ENCODE measurements at places on chromosomes 5 and 9.

- DNase-seq, result peak; percentile 68
These were observed at the start of gene TOMM5 for GRCh38 chr9:37592108-37592951. Gene TOMM5, minus strand, starts transcription at chr9:37592597. Its CDS starts 65 bp downstream, at chr9:37592532.

DNA sequence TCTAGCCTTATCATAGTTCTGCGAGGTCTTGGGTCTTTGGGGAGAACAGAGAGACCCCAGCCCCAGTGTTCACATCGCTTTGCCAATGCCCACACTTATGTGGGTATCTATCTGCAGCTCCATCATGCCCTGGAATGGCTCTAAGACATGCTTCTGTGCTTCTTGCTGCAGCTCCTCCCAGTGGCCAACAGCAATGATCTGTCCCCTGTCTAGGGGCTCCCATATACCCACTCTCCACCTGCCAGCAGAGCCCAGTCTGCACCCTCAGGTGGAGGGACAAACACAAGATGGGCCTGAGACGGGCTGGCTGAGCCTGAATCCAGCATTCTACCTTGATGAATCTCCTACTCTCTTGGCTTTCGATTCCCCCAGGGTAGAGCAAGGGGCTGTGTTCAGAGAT lies 14.6 kb upstream of the DAP start:
- no peak for DNase-seq

DNA sequence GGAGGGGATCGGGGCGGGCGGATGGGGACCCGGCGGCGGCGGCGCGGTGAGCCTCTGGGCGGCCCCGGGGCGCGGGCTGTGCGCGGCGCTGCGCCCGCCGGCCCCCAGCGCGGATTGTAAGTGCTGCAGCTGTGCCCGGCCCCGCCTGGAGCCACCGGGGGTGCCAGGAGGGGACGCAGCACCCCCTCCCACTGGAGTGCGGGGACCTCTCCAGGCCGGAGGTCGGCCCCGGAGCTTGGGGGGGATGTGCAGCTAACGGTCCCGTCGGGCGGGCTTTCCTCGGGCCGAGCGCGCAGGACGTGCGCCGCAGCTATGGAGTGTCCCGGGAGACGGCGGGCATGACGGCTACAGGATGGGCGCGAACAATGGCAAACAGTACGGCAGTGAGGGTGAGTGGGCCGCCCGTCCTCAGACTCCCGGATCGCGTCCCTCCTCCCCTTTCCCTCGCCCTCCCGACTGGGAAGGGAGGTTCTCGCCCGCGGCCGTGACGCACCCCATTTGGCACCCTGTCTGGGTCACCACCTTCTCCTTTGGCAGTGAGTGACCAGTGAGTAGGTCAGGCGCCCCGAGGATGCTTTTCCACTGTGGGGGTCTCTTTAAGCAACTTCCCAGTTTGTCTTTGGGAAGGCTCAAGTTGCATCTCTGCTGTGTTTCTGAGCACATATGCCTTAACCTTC lies 483 bp downstream of the FBXL7 start:
- DNase-seq, result no peak

DNA sequence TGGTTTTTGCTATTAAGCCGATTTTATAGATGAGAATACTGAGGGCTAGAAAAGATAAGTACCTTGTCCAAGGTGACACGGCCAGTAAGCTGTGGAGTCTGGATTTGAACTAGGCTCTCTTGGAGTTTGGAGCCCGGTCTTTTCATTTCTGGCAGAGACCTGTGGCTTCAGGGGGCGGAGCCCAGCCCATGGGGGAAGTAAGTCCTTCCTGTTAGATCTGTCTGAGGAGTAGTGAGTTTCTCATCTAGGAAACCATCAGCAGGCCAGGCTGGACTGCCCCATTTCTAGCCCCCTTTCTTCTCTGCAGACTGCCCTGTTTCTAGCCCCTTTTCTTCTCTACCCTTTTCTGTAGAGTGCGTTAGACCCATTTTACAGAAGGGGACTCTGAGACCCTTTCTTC lies 521 bp upstream of the PTGS1 start:
- no peak for DNase-seq

- no peak for DNase-seq
These were observed 62.7 kb upstream of the RASEF start for GRCh38 chr9:83125671-83126070.

- DNase-seq, result no peak
These were observed 24.7 kb upstream of the FCN2 start for GRCh38 chr9:134855900-134856377.

GRCh38 chr9:87085073-87085472 lies 137.8 kb upstream of the GAS1 start:
- no peak for DNase-seq

GRCh38 chr5:10660135-10660534 lies 96.3 kb downstream of the ANKRD33B start:
- DNase-seq, result no peak

- no peak for DNase-seq
These were observed 339.4 kb downstream of the CHSY3 start for GRCh38 chr5:130243641-130244040.

GRCh38 chr9:123315635-123316034 lies 40.4 kb upstream of the CRB2 start:
- DNase-seq, result no peak

DNA sequence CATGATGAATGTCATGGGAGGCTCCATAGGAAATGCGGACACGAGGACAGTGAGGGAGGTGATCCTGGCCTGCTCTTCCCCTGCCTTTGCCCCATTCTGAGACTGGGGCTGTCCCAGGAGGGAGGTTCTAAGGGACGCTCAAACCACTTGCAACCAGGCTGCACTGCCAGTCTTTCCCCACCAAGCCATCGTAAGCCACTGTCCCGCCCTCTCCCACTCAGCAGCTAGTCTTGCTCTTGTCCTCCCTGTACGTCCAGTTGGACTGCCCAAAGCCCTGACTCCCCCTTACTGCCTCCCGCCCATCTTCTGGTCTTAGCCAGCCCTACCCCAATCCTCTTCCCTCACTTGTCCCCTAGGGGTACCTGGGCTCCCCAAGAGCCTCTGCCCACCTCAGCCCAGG lies 115.7 kb downstream of the FSTL4 start:
- no peak for DNase-seq

DNA sequence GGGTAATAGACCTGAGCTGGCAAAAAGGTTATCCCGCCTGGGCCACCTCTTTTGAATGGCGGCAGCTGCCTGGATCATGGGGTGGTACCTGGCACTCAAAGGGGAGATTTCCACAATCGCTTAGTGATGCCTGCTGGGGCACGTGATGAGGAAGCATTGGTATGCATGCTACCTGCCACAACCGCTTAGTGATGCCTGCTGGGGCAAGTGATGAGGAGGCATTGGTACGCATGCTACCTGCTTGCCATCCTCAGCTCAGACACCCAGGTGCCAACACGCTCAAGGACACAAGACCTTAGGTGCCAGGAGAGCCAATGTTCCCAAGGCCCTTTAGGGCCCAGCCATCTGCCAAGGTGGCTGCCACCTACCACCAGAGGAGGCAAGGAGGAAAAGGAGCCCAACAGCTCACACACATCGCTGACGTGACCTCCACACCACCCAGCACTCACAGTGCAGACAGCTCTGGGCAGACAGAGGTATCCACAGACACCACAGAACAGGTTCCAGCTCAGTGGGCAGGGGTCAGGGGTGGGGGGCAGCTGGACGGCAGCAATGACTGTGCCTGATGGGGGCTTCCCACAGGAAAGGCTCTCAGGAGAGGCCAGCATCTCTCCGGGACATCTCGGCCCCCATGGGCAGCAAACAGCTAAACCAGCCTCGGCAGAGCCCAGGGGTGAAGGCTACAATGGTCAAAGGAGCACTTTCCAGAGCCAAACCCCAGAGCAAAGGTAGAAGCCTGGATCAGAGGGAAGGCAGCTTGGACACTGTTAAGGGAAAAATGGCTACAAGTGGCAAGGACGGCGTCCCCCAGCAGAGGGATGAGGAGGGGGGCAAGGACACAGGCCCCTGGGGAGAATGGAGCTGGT lies 43.0 kb upstream of the SARDH start:
- no peak for DNase-seq

DNA sequence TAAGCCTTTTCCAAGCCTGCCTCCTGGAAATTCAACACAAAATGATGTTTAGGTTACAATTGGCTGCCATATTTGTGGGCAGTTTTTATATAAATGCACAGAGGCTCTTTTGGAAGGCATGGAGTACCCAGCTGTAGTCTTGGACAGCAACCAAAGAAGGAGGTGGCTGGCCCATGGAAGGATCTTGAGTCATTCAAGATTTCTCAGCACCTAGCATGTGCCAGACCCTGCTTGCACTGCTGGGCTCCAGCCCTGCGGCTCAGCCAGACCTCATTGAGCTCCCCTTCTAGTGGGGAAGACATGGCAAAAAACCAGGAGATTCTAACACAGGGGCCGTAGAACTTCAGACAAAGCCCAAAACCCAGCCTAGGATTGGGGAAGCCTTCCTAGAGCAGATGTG lies 22.1 kb downstream of the JADE2 start:
- DNase-seq, result no peak

DNA sequence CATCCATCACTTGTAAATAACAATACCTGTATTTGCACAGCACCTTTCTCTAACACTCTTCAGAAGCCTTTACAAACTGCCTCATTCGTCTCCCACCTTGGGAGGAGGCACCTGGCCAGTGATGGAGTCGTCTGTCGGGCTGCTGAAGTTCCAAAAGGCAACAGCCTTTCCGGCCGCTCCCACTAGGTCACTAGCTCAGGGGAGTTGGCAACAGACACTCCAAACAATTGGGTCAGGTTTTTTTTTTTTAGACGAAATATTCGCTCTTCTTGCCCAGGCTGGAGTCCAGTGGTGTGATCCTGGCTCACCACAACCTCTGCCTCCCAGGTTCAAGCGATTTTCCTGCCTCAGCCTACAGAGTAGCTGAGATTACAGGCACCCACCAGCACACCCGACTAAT lies 4.0 kb downstream of the DAP start:
- DNase-seq, result no peak

DNA sequence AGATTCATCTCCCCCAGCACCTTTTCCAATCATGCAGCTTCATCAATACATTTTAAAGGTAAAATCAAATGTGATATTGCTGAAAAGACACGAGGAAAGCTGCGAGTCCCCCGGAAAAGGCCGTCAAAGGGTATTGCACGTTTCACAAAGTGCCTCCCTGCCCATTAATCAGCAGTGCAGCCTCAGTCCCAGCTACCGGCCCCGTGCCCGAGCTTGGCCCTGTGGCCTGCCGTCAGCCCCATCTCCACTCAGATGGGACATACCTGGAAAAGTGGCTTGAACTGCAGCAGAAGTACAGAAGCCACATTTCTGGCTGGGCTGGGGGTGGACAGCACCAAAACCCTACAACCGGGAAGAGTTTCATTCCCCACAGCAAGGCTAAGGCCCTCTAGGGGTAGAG lies 39.9 kb upstream of the EQTN start:
- DNase-seq, result no peak

- no peak for DNase-seq
These were observed 98.9 kb downstream of the CEMIP2 start for GRCh38 chr9:71669284-71669995.

DNA sequence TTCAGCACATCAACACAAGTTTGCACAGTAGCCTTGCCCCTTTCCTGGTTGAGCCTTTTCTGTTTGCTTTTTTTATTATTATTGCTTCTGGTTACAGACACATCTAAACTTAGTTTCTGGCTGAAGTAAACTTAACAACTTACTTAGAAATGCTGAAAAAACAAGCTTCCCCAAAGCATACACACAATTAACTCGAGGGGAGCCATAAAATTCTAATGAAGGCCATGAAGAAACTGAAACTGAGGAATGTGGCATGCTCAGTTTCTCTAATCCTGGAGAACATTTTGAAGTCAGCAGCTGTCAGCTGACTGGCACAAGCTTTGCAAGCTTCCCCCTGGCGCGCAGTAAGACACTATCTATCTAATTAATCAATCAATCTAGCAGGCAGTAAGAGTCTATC lies 3.7 kb downstream of the MYO10 start:
- no peak for DNase-seq

DNA sequence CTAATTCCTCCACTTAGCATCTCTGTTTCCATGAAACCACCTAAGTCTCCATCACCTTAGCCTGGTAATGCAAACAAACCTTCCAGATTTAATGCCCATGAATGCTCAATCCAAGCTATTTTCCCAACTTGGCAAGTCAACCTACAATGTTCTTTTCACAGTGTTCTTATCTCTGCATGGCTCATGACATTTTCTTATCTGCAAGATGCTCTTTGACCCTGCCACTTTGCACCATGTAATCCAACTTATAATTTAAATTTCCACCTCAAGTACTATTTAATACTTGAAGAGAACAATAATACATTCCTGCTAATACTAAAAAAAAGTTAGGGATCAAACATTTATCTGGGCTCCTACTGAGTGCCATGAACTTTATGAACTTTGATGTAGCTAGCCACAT lies 164.3 kb downstream of the TMEM232 start:
- no peak for DNase-seq

GRCh38 chr5:107290780-107291398 lies 379.8 kb downstream of the EFNA5 start:
- DNase-seq, result no peak

GRCh38 chr5:172662596-172662995 lies 21.5 kb downstream of the NEURL1B start:
- no peak for DNase-seq

DNA sequence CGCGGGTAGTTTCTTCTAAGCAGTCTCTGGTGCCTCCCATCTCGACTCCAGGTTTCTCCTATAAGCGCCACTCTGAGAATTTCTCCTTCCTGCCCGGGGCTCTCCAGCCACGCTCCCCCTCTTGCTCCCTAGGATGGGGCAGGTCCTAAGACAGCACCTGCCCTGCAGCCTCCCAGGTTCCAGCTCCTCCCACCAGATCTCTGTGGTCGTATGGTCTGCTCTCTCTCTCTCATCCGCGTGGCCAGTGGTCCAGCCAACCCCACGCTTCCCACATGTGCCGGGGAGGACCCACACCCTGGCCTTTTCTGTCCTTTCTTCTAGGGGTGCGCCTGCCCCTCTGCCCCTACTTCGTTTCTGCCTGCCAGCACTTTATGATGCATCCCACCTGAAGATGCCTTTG lies 40.5 kb downstream of the MVB12B start:
- no peak for DNase-seq

- no peak for DNase-seq
These were observed 146.4 kb upstream of the C9orf72 start for GRCh38 chr9:27719711-27720110.

DNA sequence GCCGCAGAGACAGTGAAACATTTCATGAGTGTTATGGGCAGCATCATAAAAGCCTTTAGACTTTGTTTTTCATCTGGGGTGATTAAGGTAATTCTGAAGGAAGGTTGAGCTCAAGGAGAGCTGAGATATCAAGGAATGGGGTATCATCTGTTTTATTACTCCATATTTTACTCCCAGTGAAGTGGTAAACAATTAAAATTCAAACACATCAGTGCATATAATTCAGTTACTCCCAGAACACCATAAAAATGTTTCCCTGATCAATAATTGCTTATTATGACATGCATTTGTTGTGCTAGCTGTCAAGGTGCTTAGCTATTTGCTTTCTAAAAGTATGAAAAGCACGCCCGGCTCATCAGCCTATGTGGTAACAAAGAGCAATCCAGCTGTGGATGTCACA lies 81.7 kb downstream of the DOCK8 start:
- DNase-seq, result no peak

GRCh38 chr5:54226215-54226614 lies 84.2 kb downstream of the ARL15 start:
- no peak for DNase-seq
